ENCODE measurements at places on chromosomes 2 and 18. TPM values are rescaled to one million over a fixed set of nuclear protein-coding genes. Genes with fewer than 3 reads are reported as not detected.

MDH1B gene
- total RNA-seq, result 0.32 TPM

DNA sequence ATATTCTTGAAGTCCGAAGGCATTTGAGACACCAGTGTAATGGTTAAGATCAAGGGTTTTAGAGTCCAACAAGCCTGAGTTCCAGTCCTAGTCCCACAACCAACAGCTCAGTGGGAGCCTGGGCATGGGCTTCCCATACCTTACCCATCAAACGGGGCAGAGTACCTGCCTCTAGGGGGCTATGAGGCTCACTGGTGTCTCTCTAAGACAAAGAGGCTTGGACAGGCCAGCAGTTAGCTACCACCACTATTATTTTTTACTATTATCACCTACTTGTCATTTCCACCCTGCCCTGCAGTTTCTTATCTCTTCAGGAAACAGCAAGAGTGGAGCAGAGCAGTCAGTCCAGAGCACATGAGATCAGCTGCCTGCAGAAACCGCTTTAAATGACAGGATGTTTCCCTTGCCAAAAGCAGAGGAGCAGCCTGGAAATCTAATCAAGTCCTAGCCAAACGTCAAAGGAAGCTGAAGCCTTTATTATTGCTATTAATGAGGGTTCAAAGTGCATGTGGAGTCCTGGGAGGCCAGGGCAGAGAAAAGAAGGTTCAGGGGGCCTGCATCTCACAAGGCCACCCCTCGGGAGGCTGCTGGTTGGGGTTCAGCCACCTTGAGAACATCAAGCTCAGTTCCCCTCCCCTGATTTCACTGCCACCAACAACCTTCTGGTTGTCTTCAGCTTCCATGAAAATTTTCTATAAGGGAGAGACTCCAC, 66.6 kb downstream of the STPG4 start:
- DNase-seq, result no peak

CNGA3 gene
- total RNA-seq, result not detected

IGFBP5 gene
- total RNA-seq, result not detected

FOXD4L1 gene
- total RNA-seq, result 0.47 TPM

- no peak for DNase-seq
Measured at GRCh38 chr2:109065391-109065734, 63.6 kb upstream of the SH3RF3 start.

DNA sequence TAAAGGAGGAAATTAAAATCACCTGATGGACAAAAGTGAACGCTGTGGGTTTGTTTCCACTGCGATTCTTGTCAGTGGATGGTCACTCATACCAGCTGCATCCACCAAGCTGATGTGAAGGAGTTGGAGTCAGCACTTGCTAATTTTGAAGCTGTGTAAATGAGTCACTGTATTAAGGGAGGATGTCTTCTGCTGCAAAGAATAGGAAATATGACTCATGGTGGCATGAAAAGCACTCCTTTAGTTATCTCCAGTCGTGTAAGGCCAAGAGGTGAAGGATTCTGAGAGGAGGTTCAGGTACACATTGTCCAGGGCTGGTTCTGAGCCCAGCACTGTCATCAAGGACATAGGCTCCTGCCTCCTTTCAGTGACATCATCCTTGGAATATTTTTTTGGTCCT, 71.7 kb upstream of the SKOR2 start:
- DNase-seq, result no peak

DNA sequence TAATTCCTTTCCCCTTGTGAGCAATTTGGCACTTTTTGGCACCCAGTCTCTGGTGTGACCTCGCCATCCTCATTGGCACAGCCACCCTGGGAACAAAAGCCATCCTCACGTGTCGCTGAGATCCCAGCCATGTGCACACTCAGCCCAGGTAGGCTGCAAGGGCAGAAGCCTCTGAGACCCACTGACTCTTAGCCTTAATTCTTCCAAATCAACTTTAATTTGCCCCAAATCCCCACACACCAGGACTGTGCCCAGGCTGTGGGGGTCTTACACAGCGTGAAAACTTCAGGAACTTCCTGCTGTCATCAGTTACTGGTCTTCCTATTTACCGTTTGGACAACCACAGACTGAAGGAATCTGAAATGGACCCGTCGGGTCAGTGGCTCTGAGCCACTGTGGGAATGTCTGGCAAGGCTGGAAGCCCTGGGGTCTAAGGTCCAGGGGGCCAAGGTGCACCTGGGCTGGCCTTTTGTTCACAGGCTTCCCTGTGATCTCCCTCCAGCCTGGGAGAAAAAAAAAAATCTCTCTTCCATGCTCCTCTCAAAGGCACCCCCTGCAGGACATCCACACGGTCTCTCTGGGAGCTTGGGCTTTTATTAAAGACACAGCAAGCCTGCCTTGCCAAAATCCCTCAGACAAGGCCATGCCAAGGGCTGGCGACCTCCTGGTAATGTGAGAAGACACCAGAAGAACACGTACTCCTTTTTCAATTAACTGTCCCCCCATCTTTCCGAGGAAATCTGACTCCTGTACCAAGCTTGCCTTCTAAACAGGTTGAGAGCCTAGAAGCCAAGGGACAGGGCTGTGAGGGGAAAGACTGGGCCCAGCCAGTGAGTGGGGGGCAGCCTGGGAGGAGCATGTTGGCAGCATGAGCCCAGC, 42.1 kb upstream of the LAPTM4A start:
- DNase-seq, result no peak

DNA sequence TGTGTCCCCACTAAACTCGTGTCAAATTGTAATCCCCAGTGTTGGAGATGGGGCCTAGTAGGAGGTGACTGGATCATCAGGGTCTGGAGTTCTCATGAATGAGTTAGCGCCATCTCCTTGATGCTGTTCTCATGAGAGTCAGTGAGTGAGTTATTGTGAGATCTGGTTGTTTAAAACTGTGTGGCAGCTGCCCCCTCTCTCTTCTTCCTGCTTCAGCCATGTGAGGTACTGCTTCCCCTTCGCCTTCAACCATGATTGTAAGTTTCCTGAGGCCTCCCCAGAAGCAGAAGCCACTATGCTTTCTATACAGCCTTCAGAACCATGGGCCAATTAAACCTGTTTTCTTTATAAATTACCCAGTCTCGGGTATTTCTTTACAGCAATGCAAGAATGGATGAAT, 50.4 kb downstream of the AP1S3 start:
- no peak for DNase-seq

DNA sequence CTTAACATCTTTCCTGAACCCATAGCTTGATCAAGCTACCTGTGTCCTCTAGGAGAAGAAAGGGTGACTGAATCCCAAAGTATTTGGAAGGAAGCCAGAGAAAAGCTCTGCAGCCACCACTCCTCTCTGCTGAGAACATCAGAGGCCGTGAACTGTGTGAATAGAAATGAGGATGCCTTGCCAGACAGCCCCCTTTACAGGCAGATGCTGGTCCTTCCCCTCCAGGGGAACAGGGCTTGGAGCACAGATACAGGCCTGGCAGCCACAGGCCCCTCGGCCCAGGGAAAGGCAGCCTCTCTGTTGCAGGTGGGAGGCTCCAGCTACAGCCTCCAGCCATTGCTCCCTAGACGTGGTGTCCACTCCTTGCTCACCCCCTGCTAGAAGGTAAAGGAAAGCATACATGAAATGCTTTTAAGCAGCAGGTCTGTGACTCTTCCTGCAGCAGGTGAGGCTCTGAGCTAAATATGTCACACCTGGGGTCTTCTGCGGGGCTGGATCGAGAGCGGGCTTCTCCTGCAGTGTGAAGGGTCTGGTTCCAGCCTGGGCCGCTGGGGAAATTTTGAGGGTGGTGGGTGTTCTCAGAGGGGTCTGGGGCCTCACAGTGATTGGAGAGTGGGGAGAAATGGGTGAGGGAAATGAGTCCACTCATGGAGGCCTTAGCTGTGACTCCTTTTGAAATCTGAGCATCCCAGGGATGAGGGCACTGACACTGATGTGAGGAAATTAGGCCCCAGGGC, 234.0 kb downstream of the KLHL29 start:
- DNase-seq, result no peak

DNA sequence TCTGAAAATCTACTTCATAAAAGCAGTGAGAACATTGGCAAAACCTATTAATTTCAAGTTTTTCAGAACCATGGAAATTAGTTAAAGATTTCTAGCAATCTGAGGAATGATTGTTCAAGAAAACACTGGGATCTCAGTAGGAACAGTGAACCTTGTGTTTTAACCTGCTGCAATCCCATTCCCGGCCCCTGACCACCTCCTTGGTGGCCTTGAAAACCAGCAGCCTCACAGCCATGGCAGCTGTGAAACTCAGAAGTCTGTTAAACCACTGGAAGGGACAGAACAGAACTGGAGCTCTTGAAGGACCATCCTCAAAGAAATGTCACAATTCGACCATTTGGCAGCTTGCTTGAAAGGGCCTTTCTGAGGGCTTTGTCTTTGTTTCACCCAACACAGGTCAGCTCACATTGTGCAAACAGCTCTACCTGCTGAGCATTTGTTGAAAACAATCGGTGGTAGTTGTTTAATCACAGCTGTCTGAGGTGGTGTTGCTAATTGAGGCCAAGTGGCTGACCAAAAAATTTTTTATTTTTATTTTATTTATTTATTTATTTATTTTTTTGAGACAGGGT, 25.8 kb downstream of the NEDD4L start:
- no peak for DNase-seq

GRCh38 chr18:53080687-53081086, 740.7 kb downstream of the DCC start:
- no peak for DNase-seq

DNA sequence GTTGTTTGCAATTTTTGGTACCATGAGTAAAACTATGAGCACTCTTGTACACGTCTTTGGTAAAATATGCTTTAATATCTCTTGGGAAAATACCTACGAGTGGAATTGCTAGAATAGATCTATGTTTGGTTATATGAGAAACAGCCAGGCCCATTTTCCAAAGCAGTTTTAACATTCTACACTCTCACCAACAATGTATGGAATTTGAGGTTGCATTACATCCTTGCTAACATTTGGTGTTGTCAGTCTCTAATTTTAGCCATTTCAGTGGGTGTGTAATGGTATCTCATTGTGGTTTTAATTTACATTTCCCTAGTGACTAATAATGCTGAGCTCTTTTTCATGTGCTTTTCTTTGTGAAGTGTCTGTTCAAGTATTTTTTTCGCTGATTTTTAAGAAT, 118.9 kb upstream of the TCF4 start:
- DNase-seq, result no peak

- DNase-seq, result peak; percentile 34
Measured at GRCh38 chr2:648476-649424, 28.5 kb downstream of the TMEM18 start.

DNA sequence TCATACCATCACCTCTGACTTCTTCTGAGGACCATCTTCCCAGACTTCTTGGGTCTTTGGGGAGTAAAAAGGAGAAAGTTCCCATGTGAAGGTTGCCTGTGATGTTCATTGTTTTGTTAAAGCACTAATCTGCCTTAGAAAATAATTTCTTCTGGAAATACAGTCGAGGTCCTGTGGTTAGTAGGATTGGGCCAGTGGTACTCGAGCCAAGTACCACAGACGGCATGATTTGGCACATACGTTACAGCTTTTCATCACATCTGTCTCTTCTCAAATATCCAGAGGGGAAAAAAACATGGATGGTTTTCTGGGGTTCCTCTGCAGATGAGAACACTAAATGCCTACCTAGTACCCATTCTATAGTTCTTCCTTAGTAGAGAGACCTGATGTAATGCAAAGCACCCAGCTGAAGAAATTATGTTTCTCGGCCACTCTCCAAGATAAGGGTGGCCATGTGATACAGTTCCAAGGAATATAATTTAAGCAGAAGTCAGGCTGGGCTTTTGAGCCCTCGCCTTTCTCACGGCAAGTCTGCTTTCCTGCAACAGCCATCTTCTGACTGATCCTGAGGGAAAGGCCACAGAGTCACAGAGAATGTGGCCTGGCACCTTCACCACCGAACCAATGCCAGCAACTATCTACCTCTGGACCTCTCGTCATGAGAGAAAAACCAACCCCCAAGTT, 161.0 kb downstream of the RNF152 start:
- no peak for DNase-seq

- DNase-seq, result no peak
Measured at GRCh38 chr2:104781151-104781550, 72.8 kb upstream of the POU3F3 start.

DNA sequence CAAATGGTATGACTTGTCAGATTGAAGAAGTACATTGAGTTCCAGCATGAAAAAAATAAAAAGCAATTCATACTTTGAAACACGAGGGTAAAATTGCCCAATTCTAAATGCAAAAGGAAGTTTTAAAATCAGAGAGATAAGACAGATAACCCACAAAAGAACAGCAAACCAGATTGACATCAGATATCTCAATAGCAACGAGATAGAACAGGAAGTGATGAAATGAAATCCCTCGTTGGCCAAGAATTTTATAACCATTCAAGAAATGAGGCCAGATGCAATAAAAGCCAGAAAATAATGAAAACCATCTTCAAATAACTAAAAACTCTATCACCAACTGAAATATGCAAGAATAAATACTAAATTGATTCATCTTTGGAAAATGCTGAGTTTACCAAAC, 172.8 kb downstream of the CD226 start:
- no peak for DNase-seq

DNA sequence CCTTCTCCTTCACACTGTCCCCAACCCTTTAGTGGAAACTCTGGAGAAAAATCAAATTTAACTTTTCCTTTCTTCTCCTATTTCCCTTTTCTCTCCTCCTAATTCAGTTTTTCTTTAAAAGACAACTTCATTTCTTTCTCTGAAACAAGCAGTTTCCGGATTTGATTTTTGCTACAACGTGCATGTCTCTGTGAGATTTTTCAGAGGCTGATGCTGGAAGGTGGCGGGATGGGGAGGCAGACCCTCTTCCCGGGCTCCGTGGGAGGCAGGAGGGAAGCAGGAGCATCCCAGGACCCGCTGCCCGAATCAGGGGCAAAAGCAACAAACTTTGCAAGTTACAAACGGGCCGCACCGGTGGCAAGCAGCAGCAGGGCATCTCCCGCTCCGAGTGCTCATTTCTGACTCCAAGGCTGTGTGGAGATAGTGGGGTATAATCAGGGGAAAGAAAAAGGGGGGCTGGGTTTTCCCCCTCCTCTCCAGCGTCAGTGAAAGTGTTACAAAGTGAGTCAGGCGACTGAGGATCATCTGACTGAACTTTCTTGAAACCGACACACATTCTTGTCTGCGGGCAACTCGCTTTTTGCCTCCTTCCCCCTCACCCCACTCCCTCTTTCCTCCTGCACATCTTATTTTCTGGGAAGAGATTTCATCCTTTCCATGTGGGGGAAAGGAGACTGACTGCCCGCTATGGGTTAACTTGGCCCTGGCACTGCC, 6.4 kb downstream of the ZEB2 start:
- DNase-seq, result no peak

M1AP gene
- total RNA-seq, result not detected

DNA sequence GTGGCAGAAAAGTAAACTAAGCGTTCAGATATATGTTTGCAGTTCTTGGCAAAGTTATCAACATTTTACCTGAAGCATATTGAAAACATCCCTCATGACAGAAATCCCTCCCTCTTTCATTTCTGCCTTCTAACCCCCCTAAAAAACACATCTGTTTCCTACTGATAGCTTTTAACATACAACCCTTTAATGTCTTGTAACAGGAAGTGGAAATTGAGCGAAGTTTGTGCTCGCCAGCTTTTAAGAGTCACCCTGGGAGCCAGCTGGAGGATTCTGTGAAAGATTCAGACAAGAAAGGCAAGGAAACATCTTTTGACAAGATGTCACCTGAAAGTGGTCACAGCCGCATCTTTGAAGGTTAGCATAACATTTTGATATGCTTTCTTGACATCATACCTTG, 247.4 kb downstream of the XIRP2 start:
- DNase-seq, result no peak

GLS gene
- total RNA-seq, result 187 TPM
